Stimulated activated CD4-positive, alpha-beta T cell treated with anti-CD3 and anti-CD28 coated beads, TNF-alpha, amount 100 ng/mL, for 24 hours (primary cell): ENCODE measurements at places on chromosomes 7 and 10.

- no peak for DNase-seq
Measured at GRCh38 chr10:125096371-125096770, 64.0 kb downstream of the CTBP2 start.

DNA sequence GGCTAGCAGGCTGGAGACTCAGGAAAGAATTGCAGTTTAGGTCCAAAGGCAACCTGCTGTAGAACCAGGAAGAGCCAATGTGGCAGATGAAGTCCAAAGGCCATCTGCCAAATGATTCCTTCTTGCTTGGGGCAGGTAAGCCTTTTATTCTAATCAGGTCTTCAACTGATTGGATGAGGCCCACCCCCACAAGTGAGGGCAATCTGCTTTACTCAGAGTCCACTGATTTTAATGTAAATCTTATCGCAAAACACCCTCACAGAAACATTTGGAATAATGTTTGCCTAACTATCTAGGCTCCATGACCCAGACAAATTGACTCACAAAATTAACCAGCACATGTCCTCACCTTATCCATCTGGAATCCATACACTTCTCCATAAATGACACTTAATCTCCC lies 7.8 kb downstream of the GIMAP8 start:
- DNase-seq: no peak

- no peak for DNase-seq
Measured at GRCh38 chr10:43599333-43599732, 6.9 kb upstream of the ZNF485 start.

DNA sequence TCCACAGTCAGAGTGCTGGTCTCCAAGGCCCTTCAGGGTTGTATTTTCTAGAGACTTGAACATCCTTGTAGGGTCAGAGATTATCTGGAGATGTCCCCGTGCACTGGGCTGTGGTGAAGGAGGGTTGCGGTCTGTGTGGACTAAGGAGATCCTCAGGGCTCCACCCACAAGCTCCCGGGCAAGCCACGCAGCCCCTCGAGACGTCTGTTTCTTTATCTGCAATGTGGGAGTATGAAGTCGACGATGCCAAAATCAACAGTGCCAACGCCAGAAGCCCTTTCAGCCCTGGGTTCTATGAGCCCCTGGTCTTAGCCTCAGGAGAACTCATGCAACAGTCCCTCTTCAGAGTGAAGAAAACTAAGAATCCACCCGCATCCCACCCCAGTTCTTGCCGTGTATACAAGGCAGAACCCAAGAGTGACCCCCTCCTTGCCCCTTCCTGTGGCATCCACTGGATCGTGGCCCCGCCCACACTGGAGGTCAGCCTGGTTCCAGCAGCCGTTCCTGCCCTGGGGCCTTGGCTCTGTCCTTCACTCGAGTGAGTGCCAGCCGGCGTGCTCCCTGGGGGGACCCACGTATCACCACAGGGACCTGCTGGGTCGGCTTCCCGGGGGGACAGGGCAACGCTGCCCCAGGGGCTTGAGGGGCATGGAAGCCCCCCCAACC lies 6.0 kb upstream of the SHH start:
- DNase-seq: no peak

DNA sequence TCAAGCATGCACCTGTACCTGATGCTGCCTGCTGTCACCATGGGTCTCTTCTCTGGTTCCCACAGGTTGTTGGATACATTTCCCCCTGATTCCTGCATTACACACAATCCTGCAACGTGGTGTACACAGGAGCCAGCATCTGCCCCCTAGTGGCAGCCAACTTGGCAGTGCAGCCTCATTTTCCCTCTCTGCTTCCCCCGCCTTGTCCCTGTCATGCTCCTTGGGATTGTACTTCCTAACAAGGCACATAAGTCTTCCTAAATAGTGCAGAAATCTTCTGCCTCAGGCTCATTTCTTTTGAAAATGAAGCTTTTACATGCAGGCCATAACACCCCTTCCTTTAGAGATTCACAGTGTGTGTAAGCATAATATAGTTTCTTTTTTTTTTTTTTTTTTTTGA lies 387.5 kb downstream of the CCSER2 start:
- no peak for DNase-seq

GRCh38 chr7:45980973-45981372 lies 59.9 kb upstream of the IGFBP3 start:
- DNase-seq: no peak

- DNase-seq: no peak
Measured at GRCh38 chr7:51075681-51076580, 240.7 kb downstream of the COBL start.

DNA sequence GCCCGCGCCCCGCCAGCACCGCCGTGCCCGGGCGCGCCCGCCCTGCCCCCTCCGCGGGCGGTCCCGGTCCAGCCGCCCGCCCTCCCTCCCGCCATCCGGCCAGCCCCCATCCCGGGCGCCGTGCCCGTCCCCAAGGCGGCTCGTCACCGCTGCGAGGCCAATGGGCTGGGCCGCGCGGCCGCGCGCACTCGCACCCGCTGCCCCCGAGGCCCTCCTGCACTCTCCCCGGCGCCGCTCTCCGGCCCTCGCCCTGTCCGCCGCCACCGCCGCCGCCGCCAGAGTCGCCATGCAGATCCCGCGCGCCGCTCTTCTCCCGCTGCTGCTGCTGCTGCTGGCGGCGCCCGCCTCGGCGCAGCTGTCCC lies at the start of gene HTRA1:
TSS of gene HTRA1 (plus strand) at position 187 of the 362 bp plus-strand sequence. CDS start at position 287, 100 bp downstream.
- no peak for DNase-seq

- no peak for DNase-seq
Measured at GRCh38 chr7:143885951-143886350, 16.0 kb downstream of the TCAF1 start.

DNA sequence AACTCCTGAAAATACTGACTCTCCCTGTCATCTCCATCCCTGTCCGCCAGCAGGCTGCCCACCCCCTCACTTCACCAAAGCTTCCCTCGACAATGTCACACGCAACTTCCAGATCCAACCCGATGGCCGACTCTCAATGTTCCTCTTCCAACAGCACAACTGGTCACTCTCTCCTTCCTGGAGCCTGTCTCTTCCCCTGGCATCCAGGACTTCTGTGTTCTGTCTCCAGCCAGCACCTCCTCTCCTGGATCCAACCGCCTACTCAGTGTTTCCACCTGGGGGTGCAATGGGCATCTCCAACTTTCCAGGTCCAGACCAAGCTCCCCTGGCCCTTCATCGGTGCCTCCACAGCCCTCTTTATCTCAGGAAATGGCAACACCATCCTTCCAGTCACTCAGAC lies 8.6 kb downstream of the CPA5 start:
- DNase-seq: no peak

- DNase-seq: no peak
Measured at GRCh38 chr7:101137651-101138212, 10.8 kb downstream of the SERPINE1 start.

DNA sequence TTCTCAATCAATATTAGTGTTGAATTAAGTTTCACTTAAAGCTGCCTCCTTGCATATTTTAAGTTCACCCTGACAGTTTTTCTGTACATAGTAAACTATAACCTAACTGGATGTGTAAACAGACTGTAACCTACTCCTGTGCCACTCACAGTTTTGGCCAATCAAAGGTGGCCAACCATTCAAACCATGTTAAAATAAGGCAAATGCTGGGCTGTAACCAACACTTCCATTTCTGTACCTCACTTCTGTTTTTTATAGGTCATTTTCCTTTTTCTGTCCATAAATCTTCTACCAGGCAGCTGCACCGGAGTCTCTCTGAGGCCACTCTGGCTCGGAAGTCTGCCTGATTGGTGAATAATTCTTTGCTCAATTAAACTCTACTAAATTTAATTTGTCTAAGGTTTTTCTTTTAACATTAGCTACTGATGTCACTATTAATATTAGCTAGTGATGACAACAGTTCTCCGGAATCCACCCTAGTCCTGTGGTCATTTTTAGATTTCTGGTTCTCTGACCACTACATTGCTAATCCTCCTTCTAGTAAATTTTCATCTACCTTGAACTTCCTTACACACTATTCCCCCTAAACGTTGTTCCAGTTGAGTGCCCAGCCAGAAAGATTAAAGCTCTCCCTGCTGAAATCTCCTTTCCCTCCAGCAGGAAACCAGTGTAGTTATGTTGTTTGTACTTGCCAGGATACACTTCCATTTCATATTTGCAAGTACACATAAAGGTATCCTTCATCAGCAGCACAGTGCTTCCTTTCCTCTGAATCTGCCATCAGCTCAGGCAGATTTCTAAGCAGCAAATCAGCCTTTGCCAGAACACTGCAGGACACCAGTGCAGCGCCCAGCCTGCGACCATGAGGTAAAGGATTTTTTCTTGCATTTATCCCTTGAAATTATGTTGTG lies 18.6 kb upstream of the IFIT2 start:
- no peak for DNase-seq

- DNase-seq: no peak
Measured at GRCh38 chr10:86813982-86814381, 57.6 kb downstream of the BMPR1A start.

DNA sequence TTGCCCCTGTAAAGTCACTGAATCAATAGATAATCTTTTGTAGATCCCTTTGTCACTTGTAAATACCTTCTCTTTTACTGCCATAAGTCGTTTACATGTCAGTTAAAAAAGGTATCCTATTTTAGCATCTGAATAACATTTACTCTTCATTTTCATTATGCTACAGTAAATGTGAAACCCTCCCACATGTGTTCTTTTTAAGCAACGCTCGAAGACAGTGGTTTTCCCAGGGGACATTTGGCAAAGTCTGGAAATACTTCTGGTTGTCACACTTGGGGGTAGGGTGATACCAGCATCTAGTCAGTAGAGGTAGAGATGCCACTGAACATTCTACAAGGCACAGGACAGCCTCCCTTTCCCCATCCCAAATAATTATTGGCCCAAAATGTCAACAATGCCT lies 23.7 kb downstream of the ATAD1 start:
- DNase-seq: no peak

DNA sequence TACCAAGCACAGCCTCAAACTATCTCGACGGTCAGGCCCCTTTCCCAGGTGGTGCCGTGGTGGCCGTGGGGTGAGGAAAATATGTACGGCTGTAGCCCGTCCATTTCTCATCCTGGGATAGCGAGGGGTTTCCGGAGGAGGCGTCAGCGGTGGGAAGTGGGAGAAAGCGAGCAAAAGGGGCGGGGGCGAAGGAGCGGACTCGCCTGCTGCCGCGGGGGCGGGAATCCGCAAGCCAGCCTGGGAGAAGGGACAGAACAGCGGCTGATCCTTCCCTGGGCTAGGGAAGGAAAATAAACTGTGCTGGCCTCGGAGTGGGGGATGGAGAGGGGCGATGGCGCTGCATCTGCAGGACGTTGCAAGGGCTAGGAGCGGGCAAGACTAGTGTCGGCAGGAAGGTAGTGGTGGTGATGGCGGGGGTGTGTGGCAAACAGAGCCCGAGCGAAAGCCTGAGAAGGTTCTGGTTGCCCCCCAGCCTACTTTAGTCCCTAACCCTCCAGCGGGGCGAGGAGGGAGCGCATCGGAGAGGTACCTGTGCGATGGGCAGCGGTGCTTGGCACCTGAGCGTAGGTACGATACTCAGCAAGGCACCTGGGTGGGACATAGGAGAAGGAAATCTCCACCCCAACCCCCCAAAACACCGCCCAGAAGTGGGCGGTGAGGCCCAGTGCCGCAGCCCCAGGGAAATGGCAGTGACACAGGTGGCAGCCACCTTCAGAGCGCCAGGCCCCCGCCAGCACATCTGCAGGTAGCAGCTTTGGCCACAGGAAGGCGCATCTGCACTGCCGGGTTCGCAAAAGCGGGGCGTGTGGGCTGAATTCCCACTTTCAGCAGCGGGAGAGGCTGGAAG lies 49.9 kb upstream of the STEAP1B start:
- DNase-seq: peak; percentile 33

GRCh38 chr7:66950763-66951162 lies 29.7 kb downstream of the TMEM248 start:
- no peak for DNase-seq

DNA sequence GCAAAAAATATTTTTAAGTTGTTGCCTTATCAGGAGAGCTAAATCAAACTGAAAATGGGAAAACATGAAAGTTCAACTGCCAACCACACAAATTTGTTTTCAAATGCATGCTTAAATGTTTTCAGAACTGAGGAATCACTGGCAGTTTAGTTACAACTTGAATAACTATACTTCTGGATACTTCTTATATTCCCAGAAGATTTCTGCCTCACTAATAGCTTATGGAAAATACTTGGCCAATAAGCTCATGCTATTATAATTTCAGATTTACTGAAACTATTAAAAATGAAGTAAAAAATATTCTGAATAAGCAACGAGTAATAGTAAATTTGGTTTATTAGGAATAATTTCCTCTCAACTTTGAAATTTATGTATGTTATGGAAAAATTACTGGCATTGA lies 222.2 kb downstream of the CDK14 start:
- no peak for DNase-seq

GRCh38 chr7:146115851-146116520 lies 615 bp upstream of the CNTNAP2 start:
- no peak for DNase-seq

- no peak for DNase-seq
Measured at GRCh38 chr10:86263907-86264306, 102.7 kb downstream of the GRID1 start.

GRCh38 chr7:131254211-131254610 lies 73.5 kb upstream of the MKLN1 start:
- no peak for DNase-seq

DNA sequence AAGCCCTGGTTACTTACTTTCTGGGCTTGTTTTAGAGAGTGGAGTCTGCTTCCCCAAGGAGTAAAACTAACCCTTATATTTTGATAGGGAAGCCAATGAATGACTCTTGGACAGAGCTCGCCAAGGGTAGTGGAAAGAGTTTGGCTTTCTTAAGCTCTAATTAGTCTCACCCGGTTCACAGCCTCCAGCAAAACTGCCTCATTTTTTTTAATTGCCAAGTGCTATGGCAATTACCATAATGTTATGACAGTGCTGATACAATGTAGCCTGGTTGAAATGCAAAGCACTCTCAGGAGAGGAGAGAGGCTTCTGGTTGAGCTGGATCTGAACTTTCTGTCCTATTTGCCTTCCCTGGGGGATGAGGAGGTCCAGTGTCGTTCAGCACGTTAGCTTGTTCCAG lies 376.1 kb upstream of the CHRM2 start:
- DNase-seq: no peak

- no peak for DNase-seq
Measured at GRCh38 chr7:94288096-94288495, 106.6 kb upstream of the COL1A2 start.

DNA sequence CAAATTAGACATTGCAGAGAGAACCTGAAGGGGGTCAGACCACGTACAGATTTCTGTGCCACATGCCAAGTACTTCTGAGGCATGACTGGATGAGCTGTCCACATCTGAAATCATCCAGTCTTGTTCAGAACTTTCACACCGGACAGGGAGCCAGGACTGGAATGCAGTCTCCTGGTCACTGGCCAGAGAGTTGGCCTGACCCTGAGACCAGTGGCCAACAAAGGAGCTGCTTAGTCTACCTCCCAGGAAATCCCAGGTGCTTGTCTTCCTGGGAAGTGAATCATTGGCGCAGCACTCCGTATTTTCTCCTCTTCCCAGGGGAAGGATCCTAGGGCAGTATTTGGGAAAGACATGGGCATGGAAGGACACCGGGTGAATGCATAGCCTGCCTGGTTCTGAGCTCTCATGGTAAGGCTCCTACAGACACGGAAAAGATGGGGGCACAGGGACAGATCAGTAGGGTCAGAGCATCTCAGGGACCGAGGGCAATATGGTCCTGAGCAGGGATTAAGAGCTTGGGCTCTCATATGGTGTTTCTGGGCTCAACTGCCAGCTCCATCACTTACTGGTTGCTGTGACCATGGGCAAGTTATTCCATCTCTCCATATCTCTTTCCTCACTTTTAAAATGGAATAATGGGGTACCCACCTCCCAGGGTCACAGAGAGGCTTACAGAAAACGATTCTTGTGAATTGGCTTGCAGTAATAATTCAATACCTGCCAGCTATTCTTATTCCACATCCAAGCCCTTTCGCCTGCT lies 1.3 kb upstream of the SCD start:
- DNase-seq: no peak
